ENCODE measurements at places on chromosomes 13 and 19. TPM values are rescaled to one million over a fixed set of nuclear protein-coding genes. Genes with fewer than 3 reads are reported as not detected.
A peak's percentile ranks its signal among the peaks of the same experiment; 100 is the strongest.

DNA sequence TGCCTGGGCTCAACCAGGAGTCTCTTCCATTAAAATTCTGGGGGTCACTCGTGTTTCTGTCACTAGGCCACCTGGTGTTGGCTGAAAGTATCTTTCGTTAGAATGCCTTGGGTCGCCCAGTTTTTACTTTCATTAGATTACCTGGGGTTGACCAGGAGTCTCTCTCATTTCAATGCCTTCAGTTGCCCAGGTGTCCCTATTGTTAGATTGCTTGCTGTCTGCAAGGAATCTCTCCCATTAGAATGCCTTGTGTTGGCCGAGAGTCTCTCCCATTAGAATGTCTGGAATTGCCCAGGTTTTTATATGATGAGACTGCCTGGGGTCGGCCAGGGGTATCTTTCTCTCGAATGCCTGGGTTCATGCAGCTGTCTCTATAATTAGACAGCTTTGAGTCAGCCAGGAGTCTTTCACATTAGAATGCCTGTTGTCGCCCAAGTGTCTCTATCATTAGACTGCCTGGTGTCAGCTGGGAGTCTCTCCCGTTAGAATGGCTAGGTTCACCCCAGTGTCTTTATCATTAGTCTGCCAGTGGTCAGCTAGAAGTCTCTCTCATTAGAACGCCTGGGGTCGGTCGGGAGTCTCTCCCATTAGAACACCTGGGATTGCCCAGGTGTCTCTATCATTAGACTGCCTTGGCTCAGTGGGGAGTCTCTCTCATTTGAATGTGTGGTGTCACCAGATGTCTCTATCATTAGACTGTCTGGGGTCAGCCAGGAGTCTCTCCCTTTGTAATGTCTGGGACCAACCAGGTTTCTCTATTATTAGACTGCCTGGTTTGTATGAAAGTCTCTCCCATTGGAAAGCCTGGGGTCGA lies 1446.8 kb downstream of the UQCRFS1 start:
- DNase-seq = no peak
- no peaks in the 10 kb centered on the region for H3K4me1 ChIP-seq
- H3K27me3 ChIP-seq = no peaks in the 10 kb centered on the region
- no peak overlapping the region for H3K4me3 ChIP-seq
- no peaks in the 10 kb centered on the region for H3K36me3 ChIP-seq
- no peak overlapping the region for H3K27ac ChIP-seq

DNA sequence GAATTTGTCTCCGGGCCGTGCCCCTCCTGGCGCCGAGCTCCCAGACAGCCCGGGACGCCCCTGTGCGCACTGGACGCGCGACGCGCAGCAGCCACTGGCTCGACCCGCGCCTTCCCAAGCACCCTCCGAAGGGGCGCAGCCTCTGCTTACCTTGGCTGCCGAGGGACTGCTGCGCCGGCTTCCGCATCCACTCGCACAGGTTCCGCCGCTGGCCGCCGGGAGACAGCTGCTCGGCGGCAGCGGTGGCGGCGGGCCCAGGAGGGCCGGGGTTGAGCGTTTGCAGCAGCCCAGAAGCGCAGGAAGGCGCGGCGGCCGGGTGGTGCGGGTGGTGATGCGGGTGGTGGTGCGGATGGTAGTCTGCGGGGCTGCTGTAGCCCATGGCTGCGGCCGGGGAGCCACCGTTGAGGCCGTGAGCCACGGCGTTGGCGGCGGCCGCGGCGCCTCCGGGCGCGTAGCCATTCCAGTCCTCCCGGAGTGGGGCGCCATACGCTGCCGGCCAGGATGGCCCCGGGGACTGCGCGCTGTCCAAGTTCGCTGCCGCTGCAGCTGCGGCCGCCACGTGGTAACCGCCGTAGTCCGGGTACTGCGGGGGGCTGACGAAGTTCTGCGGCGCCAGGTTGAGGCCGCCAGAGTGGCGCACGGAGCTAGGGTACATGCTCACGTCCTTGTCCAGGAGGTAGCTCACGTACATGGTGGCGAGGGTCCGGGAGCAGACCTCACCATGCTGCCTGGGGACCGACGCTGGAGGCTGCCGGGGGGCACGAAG lies 616 bp downstream of the CDX2 start:
- peaks cover 12% of the 10 kb centered on the region for H3K4me1 ChIP-seq
- H3K36me3 ChIP-seq = no peaks in the 10 kb centered on the region
- H3K27ac ChIP-seq = no peak overlapping the region
- peak overlapping the region; percentile 43 for H3K4me3 ChIP-seq

- DNase-seq = no peak
- H3K27me3 ChIP-seq = no peaks in the 10 kb centered on the region
- H3K4me1 ChIP-seq = no peaks in the 10 kb centered on the region
- H3K36me3 ChIP-seq = no peaks in the 10 kb centered on the region
These were observed 347.2 kb downstream of the ZNF536 start for GRCh38 chr19:30719189-30719998.

DNA sequence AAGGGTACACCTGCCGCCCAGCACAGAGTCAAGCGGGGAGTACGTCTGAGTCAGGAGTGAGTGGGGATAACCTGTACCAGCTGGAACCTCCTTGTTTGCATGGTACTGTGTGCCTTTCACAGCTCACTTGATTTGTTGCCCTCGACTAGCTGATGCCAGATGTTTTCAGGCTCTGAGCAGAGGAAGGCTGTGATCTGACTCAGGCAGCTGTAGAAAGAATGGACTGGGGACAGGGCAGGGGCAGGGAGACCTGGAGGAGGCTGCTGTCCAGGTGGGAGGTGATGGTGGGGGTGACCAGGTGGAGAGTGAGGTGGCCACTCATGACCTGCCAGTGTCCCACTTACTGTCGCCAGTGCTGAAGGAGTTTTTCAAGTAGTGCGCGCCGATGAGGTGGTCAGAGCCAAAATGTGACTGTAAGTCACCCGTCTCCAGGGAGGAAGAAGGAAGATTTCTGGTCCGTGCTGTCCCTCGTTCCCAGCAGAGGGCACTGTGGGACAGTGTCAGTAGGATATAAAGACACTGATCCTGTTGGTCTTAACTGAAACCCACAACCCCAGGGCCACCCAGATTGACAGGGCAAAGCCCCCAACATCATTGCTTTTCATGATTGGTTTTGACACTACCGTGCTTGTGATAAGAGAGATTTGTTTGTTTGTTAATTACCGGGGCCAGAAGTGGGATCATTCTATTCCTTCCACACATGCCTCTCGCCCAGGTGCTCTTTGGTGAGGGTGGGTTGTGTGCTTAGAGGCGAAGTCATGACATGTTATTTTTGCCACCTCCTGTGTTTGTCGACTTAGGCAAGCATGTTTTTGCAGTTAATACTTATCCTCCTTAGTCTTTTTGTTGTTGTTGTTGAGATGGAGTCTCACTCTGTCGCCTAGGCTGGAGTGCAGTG lies 128.4 kb downstream of the DPF1 start:
- H3K27ac ChIP-seq = no peak overlapping the region
- H3K27me3 ChIP-seq = no peaks in the 10 kb centered on the region
- H3K36me3 ChIP-seq = peaks cover 8% of the 10 kb centered on the region

DNA sequence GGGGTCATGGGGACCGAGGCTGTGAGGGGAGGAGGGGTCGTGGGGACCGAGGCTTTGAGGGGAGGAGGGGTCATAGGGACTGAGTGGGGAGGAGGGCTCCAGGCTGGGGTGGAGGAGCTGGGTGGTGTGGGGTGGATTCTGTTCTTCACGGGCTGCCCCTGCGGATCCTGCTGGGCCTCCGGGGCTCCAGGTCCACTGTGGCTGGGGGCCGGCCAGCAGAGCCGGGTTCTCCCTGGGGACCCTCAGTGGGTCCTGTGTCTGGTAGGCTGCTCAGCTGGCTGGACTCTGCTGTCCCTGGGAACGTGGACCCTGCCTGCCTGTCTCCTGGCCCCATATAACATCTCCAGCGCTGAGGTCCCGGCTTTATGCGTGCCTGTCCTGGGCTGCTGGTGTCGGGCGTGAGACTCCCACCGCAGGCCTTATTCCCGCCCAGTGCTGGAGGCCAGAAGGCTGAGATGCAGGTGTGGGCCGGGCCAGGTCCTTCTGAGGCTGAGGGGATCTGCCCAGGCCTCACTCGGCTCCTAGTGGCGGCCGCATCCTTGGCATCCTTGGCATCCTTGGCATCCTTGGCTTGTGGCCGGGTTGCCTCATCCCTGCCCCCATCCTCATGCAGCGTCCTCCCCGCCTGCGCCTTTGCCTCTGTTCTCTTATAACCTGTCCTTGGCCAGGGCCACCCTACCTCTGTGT lies 19.8 kb upstream of the GNA15 start:
- no peaks in the 10 kb centered on the region for H3K27me3 ChIP-seq
- H3K4me1 ChIP-seq = no peaks in the 10 kb centered on the region
- DNase-seq = no peak
- no peak overlapping the region for H3K4me3 ChIP-seq
- no peak overlapping the region for H3K27ac ChIP-seq

TMEM38A gene
- 2.5 TPM for total RNA-seq

HIPK4 gene
- total RNA-seq = not detected

- peaks cover 12% of the 10 kb centered on the region for H3K36me3 ChIP-seq
- H3K4me1 ChIP-seq = peaks cover 4% of the 10 kb centered on the region
- DNase-seq = no peak
- H3K27me3 ChIP-seq = no peaks in the 10 kb centered on the region
- H3K4me3 ChIP-seq = no peak overlapping the region
- H3K27ac ChIP-seq = no peak overlapping the region
These were observed 9.0 kb downstream of the LSM14A start for GRCh38 chr19:34181111-34181864.

DNA sequence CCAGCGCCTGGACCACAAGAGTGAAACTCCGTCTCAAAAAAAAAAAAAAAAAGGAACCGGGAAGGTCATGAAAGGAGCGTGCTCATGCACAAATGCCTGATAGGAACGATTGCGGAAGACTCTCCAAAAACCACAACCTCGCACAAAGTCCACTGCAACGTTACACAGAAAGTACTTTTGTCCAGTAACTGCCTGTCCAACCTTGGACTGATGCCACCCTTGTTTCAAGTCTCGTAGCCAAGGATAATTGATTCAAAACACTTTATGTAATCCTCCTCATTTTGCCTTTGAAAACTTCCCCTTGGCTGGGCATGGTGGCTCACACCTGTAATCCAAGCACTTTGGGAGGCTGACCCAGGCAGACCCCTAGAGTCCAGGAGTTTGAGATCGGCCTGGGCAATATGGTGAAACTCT lies 13.7 kb downstream of the LGALS7 start:
- H3K36me3 ChIP-seq = no peaks in the 10 kb centered on the region
- H3K4me1 ChIP-seq = no peaks in the 10 kb centered on the region
- no peak overlapping the region for H3K27ac ChIP-seq
- DNase-seq = no peak

DNA sequence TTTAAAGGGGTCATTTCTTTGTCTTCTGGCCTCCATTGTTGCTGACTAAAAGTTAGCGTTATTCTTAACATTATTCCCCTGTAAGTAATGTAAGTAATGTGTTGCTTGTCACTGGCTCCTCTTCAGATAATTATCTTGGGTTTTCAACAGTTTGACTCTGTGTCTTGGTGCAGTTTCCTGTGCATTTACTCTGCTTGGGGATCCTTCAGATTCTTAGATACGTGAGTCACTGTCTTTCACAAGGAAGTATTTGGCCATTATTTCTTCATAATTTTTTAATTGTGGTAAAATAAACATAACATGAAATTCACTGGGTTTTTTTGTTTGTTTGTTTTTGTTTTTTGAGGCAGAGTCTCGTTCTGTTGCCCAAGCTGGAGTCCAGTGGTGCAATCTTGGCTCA lies 13.5 kb upstream of the OR7D2 start:
- H3K4me3 ChIP-seq = no peak overlapping the region
- no peaks in the 10 kb centered on the region for H3K4me1 ChIP-seq
- peaks cover 28% of the 10 kb centered on the region for H3K36me3 ChIP-seq
- H3K27ac ChIP-seq = no peak overlapping the region
- DNase-seq = no peak
- H3K27me3 ChIP-seq = no peaks in the 10 kb centered on the region

DNA sequence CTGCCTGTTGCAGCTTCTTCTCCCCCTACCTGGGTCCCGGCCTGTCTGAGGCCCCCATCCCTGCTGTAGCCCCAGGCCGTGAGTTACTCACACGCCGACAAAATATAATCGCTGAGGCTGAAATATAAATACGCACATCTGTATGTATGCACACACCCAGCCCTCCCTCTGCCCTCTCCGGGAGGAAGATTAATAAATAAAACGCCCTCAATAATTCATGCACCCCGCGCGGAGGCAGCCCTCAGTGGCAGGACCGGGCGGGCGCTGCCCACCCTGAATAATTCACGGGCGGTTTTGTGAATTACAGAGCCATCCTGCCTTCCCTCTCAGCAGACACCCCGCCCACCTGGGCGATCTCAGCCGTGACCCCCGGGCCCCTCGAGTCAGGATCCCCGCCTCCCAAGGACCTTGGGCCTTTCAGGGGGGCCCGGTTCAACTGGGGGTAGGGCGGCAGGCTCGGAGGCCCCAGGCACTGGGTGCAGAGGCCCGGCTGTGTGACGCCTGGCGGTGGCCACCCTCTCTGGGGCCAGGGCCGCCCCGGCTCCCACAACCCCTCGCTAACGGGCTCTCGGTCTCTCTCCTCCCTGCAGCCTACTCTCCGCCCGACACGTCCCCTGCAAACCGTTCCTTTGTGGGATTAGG lies 24.2 kb downstream of the SMIM24 start:
- DNase-seq = no peak
- H3K4me1 ChIP-seq = peaks cover 21% of the 10 kb centered on the region
- H3K4me3 ChIP-seq = no peak overlapping the region
- H3K27ac ChIP-seq = peak overlapping the region; percentile 82
- peaks cover 100% of the 10 kb centered on the region for H3K36me3 ChIP-seq
- no peaks in the 10 kb centered on the region for H3K27me3 ChIP-seq

GRCh38 chr19:18833849-18834643 lies 2.3 kb downstream of the UPF1 start:
- H3K27me3 ChIP-seq = no peaks in the 10 kb centered on the region
- no peak for DNase-seq
- peak overlapping the region; percentile 92 for H3K4me3 ChIP-seq
- H3K36me3 ChIP-seq = peaks cover 36% of the 10 kb centered on the region
- peak overlapping the region; percentile 83 for H3K27ac ChIP-seq

DNA sequence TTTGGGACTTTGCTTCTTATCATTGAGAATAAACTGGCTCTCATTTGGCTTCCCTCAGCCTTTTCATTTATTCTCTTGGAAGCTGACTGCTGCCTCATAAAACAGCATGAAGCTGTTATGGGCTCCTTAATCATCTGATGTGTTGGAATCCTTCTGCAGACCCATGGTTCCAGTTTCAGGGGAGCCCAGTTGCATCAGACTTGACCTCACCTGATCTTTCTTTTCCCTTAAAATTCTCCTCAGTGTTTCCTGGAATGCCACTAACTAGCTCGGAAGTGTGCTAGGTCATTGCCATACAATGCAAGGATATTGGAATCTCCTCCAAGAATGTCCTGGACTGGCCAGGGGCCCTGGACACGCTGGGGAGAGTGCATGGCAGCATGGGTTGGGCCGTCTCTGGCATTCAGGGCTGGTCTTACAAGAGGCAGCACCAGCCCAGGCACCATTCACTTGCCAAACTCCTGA lies 158.7 kb downstream of the FLT1 start:
- DNase-seq = no peak
- H3K4me3 ChIP-seq = no peak overlapping the region
- H3K36me3 ChIP-seq = no peaks in the 10 kb centered on the region
- H3K27me3 ChIP-seq = peaks cover 18% of the 10 kb centered on the region

- no peak overlapping the region for H3K27ac ChIP-seq
- no peak overlapping the region for H3K4me3 ChIP-seq
- no peaks in the 10 kb centered on the region for H3K36me3 ChIP-seq
- no peaks in the 10 kb centered on the region for H3K27me3 ChIP-seq
- no peak for DNase-seq
These were observed 95.9 kb upstream of the ZNF536 start for GRCh38 chr19:30276011-30276882.

GPC6 gene
- 0.70 TPM for total RNA-seq

All from esophagus squamous epithelium (tissue), 5 donors.